ENCODE measurements at places on chromosomes 16 and 17. TPM values are rescaled to one million over a fixed set of nuclear protein-coding genes. Genes with fewer than 3 reads are reported as not detected.

DNA sequence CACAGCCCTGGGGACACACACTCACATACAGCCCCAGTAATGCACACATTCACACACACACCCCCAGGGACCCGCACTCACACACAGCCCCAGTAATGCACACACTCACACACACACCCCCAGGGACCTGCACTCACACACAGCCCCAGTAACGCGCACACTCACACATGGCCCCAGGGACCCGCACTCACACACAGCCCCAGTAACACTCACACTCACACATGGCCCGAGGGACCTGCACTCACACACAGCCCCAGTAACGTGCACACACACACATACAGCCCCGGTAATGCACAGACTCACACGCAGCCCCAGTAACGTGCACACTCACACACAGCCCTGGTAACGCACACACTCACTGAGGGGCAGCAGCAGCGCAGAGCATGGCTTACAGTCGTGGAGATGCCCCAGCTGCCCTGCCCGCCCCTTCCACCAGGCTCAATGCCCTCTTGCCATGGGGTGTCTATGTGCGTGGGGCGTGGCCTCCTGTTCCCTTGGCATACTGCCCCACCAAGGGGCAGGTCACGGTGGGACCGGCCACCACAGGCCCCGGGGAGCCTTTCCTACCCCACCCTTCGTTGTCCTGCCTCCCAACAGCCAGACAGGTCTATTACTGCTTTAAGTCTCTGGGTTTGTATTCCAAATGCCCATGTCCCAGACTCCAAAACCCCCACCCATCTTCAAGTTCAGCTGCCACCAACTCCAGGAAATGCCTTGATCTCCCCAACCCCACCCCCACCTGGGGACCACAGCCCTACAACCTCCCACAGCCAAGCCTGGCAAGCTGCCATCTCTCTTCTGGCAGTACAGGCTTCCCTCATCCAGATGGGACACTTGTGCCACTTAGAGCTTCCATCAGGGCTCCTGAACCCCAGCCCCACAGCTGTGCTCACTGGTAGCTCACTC lies 2.7 kb downstream of the CCDC102A start:
- DNase-seq = no peak

GRCh38 chr17:33292201-33292980 lies 704 bp downstream of the ASIC2 start:
- peak; percentile 78 for DNase-seq

DNA sequence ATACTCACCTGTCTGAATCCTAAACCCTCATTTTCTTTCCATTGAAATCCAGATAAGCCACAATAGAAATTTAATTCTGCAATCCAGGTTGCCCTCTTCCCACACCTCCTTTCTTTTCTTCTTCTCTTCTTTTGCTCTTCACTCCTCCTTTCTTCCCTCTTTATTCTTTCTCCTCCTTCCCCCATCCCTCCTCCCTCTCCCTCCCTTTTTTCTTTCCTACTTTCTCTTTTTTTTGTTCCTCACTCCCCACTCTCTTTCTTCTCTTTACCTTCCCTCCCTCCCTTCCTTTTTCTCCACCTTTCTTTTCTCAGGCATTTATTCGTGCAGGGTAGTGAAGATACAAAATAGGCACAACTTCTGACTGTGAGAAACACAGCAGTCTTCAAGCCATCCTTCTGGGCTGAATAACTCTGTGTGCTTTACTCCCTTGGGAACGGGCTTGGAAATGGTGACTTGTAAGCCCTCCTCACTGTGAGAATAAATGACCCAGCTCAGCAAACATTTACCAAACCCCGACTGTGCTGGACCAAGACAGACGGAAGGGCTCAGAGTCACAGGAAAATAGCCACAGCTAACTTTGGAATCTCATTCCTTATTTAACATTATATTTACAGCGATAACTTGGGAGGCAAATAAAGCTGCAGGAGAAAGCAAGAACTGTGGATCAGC lies 140.8 kb downstream of the HAPSTR1 start:
- DNase-seq = no peak

DNA sequence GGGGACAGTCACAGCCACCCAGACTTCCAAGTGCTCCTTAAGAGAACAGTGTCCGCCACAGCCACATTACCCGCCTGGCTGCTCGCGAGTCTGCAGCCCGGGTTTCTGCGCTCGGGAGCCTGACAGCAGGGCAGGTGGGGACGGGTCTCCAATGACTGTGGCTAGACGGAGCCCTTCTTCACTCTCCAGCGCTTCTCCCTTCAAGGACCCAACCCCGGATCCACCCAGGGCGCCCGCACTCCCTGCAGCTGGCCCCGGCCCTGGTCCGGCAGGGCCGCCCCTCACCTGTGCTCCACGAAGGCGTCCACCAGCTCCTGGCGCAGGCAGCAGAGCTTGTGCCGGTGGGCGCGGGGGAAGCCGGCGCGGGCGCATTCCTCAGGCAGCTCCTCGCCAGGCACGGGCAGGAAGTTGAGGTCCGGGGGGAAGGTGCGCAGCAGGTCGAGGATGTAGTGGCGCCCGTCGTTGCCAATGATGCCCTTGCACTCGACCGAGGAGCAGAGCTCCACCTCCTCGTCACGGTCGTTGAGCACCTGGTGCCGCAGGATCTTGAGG lies 13.9 kb downstream of the CLUH start:
- no peak for DNase-seq

Gene FBXO39
- 0.22 TPM for total RNA-seq

Gene IGF2BP1
- total RNA-seq = 513 TPM

Gene TBC1D28
- total RNA-seq = not detected

Gene TRPV2
- total RNA-seq = 2.1 TPM

Data from H1 (cell line).